Stimulated activated CD8-positive, alpha-beta memory T cell treated with anti-CD3 and anti-CD28 coated beads, Interleukin-2, amount 100 ng/mL, for 48 hours (primary cell): ENCODE measurements at places on chromosomes 7 and 10.

- DNase-seq: peak; percentile 75
Observed at GRCh38 chr7:99380823-99381663, 6.5 kb downstream of the ARPC1B start.

- no peak for DNase-seq
Observed at GRCh38 chr10:102610441-102610887, 33.8 kb upstream of the TRIM8 start.

- DNase-seq: no peak
Observed at GRCh38 chr7:29539471-29539870, 24.2 kb upstream of the PRR15 start.

GRCh38 chr7:40715053-40715430, 580.2 kb downstream of the SUGCT start:
- DNase-seq: no peak

DNA sequence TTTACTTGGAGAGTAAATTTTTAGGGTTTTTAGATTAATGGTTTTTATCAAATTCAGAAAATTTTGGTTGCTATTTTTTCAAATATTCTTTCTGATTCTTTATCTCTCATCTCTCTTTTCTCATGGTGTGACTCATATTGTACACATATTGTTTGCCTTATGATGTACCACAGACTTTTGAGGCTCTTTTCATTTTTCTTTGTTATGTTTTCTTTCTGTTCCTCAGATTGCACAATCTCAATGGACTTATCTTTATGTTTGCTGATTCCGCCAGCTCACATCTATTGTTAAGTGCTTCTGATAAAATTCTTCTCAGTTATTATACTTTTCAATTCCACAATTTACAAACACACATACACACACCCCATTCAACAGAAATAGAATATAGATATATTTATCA, 168.2 kb upstream of the IGFBP3 start:
- DNase-seq: no peak

- DNase-seq: no peak
Observed at GRCh38 chr7:141700848-141701371, 1.1 kb downstream of the DENND11 start.
